ENCODE measurements at places on chromosomes 16 and 17.

DNA sequence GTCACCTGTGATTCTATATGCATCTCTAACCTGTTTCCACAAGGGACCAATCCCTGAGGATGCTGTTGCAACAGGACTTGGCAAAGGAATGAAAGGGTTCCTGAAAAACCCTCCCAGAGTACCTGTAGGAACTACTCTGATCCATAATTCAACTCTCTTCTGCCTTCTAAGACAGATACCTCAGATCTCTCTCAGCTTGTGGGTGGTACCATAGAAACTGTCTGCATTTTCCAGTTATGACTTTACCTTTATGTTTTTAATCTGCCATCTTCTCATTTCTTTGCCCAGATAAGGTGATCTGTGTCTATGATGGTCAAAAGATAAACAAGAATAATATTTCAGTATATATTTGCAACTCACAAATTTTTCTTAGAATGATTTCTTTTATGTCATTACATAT is 65.1 kb downstream of the TMC6 start:
- DNase-seq = no peak

GRCh38 chr16:53775106-53775820 is 71.3 kb downstream of the FTO start:
- DNase-seq = no peak

DNA sequence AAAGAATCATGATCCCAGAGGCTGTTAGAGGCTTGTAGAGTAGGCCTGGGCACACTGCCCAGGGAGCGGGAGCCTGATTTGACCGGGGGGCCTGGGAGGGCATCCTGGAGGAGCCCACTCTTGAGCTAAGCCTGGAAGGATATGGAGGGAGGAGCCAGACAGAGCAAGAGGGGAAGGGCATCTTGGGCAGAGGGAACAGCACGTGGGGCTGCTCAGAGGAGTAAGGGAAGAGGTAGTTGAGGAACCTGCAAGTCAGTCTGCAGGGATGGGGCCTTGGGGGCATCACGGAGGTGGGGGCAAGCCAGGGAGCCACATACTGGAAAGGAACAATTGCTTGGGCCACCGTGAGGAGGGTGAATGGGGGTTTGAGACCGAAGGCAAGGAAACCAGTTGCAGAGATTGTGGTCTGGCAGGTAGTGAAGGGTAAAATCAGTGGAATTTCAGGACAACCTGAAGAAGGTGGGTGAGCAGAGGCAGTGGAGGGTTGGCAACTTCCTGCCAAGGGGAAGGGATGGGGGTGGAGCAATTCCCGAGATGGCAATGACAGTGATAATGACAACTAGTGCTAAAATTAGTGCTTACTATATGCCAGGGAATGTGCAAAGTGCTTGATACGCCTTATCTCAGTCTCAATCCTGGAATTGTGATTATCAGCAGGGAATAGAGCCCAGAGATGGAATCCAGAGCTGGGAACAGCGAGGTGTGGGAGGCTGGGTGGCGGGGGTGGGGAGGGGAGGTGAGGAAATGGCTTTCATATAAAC is 9.7 kb upstream of the RAI1 start:
- no peak for DNase-seq

DNA sequence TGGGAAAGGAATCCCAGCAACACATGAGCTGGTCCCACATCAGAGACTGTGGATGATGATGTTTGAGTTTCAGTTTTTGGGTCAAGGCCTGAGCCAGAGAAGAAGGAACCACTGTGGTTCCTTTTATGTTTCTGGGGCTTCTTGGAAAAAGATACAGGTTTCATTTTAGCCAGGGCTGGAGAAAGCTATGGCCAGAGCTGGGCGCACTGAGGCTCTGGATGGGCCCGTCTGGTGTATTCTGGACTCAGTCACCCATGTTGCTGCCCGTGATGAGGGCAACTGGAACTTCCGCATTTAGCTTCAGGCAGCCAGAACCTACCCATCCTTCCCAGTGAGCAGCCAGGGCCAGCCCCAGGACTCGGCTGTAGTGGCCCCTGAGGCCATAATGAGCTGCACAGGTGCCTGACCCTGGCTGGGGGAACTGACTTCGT is 15.0 kb upstream of the PITPNA start:
- DNase-seq = no peak

GRCh38 chr17:76688165-76688622 is 22.6 kb downstream of the MXRA7 start:
- no peak for DNase-seq

Data from activated T-cell treated with anti-CD3 and anti-CD28 coated beads for 48 hours (primary cell).